Activated CD4-positive, alpha-beta T cell treated with anti-CD3 and anti-CD28 coated beads, Interleukin-10, Interleukin-2, amounts not matched to agents 100 ng/mL and 50 ng/mL, durations not matched to agents 16 hours and 8 hours (primary cell): ENCODE measurements at places on chromosomes 11 and 22.

GRCh38 chr11:63970902-63971301, 3.5 kb upstream of the COX8A start:
- DNase-seq = no peak

GRCh38 chr22:37182101-37182948, 5.7 kb downstream of the C1QTNF6 start:
- DNase-seq = no peak

- DNase-seq = no peak
Measured at GRCh38 chr11:79439410-79439885, 1.4 kb downstream of the TENM4 start.

GRCh38 chr22:37079668-37080171, 28.2 kb downstream of the KCTD17 start:
- DNase-seq = peak; percentile 91

DNA sequence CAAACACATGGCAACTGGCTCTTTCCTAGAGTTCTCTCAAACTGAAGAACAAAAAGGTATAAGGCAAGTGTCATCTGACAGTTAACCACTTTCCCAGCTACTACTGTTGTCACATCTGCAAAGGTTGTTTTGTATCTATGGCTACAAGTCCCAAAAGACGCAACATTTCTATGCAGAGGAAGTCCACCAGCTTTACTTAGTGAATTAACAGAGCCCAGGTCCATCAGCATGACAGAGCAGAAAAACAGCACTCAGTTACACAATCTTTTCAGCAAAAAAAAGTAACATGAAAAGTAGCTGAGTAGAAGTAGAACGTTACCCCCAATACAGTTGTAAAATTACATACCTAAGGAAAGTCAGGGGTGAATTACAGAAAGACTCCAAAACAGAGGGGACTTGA, 12.1 kb downstream of the CPSF7 start:
- DNase-seq = no peak

GRCh38 chr22:42294034-42294985, 23.9 kb upstream of the TCF20 start:
- DNase-seq = no peak

DNA sequence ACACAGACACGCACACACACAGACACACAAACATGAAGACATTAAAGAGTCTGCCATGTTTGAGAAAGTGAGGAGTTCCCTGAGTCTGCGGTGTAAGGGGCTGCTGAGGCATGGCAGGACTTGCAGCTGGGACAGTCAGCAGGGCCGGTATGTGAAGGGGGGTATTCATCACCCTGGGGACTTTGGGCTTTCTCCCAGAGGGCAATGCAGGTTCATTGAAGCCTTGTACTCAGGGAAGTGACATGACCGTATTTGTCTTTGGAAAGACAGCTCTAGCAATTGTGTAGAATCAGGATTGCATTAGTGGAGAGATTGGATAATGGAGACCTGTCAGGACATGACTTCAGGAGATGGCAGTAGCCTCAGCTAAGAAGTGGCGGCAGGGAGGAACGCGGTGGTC, 9.4 kb upstream of the ADAMTS8 start:
- no peak for DNase-seq

GRCh38 chr11:84906995-84907394, 720.1 kb downstream of the DLG2 start:
- no peak for DNase-seq

DNA sequence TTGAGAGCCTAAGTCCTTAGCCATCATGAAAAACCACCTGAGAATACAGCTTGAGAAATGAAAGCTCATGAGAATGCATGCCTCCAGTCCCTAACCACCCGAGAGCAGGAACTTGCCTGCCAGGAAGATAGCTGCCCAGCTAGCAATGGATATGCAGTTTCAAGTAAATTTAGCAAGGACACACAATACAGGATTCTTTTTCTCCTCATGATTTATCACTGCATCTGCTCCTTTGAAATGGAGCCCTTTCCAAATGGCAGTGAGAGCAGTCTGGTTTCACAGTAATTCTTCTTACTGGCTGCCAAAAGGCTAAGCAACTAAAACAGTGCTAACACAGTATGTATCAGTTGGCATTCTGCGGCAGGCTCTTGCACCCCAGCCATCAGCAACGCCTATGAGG, 109.9 kb downstream of the MICAL3 start:
- no peak for DNase-seq

- no peak for DNase-seq
Measured at GRCh38 chr22:25159028-25159427, 40.6 kb upstream of the CRYBB3 start.

GRCh38 chr11:61949169-61950034, 749 bp upstream of the BEST1 start:
- DNase-seq = peak; percentile 52

DNA sequence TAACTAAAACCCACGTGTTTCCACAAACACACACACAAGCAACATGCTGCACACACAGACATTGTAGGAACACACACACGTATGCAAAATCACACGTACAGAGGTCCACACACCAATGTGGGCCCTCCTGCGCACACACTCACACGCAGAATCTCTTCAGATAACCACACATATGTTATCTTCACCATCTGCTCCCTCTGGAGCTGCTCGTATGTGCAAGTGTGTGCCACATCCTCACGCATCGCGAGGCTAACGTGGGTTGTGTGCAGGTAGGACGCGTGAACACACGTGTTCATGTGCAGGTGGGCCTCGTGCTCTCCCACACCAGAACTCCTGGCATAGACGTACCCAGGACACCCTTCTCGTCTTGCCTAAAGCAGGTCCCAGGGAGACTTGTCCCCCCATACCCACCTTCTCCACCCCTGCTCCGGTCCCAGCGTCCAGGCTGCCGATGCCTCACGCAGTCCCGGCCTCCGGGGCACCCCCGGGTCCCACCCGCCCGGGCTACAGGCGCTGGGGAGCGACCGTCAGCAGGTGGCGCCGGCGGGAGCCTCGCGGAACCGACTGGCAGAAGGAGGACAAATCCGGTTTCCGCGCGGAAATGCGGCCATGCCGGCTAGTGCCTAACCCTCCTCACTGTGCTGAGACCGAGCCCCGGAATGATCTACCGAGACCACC, 10.3 kb upstream of the IGSF9B start:
- peak; percentile 70 for DNase-seq

DNA sequence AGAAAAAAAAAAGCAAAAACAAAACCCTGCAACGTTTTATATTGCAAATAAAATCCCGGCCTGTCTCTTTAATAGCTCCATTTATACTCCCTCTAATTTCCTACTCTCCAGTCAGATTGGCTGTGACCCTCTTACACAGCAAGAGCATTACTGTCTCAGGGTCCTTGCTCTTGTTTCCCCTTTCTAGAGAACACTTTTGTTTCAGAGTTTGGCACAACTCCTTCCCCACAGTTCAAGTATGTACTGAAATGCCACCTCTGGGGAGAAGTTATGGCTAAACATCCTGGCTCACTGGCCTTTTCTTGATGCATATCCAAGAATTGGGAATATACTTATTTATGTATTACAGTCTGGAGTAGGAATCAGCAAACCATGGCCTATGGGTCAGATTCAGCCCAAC, 2.6 kb downstream of the CASP12 start:
- no peak for DNase-seq

DNA sequence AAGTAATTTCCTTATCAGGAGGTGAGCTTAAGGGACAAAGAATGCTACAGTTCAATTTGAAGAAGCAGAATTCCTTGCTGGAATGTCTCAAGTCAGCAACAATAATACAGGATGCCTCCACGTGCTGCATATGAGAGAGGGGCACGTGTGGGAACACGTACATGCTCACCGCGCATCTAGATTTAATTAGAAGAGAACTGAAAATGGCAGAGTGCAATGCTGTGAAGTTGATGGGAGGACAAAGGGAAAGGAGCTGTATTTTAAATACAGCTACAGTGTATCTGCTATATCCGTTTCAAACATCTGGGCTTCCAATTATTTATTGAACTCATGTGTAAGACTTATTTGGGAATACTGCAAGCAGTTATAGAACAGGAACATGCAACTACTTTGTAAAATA, 328.7 kb downstream of the SOX6 start:
- no peak for DNase-seq

DNA sequence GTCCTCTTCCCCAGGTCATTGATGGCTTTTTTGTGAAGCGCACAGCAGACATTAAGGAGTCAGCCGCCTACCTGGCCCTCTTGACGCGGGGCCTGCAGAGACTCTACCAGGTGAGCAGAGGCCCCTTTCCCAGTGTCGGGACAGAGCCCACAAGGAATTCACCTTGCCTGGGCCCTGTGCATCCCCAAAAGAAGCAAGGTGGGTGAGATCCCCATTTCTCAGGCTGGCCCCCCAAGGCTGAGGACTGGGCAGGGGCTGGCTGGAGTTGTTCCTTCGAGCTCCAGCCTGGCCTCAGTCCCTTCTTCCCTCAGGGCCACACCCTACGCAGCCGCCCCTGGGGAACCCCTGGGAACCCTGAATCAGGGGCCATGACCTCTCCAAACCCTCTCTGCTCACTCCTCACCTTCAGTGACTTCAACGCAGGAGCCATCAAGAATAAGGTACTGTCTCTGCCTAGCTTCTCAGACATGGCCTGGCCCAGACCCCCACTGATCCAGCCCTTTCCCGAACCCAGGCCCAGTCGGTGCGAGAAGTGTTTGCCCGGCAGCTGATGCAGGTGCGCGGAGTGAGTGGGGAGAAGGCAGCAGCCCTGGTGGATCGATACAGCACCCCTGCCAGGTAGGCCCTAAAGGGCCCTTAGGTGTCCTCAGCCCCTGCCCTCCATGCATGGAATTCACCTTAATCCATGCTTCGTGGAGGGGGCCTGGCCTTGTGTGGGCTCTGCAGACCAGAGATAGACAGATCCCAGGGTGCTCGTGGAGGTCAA, 4.7 kb downstream of the MUS81 start:
- DNase-seq = no peak

DNA sequence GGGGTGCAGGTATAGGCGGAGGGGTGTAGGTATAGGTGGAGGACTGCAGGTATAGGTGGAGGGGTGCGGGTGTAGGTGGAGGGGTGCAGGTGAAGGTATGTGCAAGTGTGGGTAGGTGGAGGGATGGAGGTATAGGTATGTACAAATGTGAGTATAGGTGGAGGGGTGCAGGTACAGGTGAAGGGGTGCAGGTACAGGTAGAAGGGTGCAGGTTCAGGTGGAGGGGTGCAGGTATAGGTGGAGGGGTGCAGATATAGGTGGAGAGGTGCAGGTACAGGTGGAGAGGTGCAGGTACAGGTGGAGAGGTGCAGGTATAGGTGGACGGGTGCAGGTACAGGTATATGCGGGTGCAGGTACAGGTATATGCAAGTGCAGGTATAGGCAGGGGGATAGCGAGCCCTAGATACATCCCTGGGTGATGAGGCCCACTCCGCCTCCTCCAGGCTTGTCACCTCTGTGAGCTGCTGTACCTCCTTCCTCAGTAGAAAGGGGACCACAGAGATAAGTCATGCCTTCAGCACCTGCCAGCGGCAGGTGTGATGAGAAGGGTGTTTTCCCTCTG, 17.2 kb downstream of the LINC01488 start:
- DNase-seq = no peak

GRCh38 chr11:2579315-2580060, 120.3 kb downstream of the KCNQ1OT1 start:
- no peak for DNase-seq

- DNase-seq = no peak
Measured at GRCh38 chr22:38921806-38922205, 35.6 kb upstream of the APOBEC3A start.

DNA sequence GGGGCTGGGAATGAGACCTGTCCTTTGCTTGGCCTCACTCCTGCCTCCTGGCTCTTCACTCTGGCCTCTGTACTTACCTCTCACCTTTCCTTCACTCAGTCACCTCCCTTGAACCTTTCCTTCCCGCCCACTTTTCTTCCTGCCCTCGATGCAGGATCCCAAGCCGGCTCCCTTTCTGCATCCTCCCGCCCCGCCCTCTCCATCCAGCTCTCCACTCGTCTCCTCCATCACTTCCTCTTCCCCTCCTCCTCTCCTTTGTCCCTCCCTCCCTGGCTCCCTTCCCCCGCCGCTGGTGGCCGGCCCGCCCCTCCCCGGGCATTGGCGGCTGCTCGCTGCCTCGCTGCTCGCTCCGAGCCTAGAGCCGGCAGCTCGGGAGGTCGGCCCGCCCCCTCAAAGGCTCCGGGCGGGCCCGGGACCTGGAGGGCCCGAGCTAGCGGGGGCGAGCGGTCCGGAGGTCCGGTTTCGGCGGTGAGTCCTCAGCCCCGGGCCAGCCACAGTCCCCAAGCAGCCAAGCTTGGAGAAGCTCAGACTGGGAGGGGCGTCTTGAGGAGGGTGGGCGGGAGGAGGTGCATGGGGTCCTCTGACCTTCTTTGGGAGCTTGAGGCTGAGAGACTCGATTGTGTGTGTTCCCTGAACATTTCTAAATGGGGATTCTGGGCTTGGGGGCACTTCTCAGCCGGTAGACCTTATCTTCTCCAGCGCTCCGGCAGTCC, 13.8 kb downstream of the PHLDB1 start:
- DNase-seq = peak; percentile 18

DNA sequence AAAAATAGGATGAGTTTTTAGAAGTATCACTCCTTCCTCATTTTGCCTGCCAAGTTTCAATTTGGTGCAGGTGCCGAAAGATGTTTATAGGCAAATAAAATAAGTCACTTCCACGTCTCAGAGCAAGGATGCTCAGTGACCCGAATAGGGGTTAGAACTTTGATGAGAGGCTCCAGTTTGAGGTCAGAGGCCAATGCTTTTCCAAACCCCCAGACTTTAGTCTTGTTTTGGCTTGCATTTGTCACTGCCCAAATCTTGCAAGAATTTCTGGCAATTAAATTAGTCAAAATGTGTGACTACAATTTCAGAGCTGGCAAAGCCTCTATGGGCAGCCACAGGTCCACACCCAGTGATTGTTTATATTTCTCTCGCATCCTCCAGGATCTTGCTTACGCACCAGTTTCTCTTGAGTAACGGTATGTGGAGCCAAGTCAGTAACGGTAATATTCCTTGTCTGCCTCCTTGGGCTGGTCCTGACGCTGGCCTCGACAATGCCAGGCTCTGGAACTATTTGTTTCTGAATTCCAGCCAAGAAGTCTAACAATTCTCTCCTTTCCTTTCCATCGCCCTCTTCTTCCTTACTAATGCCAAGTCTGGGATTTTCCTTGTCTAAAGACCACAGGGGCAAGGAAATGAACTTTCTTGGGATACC, 9.9 kb upstream of the NUP160 start:
- DNase-seq = no peak

- no peak for DNase-seq
Measured at GRCh38 chr22:32380991-32381390, 23.3 kb downstream of the RFPL3 start.

- DNase-seq = no peak
Measured at GRCh38 chr11:68664906-68665305, 19.4 kb upstream of the GAL start.

- no peak for DNase-seq
Measured at GRCh38 chr11:57370251-57370650, 10.7 kb downstream of the PRG3 start.
